ENCODE measurements at places on chromosomes 11 and 22.

- no peak for DNase-seq
Measured at GRCh38 chr11:10674911-10675440, 18.6 kb downstream of the IRAG1 start.

GRCh38 chr11:134226806-134227325, 2.4 kb downstream of the VPS26B start:
- no peak for DNase-seq

GRCh38 chr11:37929100-37929653, 1331.1 kb upstream of the RAG2 start:
- DNase-seq = no peak

DNA sequence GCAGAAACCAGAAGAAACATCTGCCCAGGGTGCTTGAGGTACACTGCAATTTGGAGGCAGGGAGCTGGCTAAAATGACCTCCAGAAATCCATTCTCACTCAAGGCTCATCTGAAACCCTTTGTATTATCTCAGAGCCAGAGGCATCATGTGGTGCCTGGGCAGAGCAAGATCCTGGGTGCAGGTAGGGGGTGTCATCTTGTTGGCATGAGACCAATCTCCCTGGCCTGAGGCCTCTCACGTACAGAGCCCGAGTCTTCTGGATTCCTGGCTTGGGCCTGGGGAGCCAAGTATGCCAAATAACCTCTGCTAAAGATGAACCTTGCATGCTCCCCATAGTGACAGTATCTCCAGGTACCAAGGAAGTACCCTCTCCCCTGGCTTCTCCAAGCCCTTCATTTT, 2.4 kb downstream of the LMO1 start:
- no peak for DNase-seq

GRCh38 chr11:10390375-10390774, 64.7 kb upstream of the AMPD3 start:
- no peak for DNase-seq

GRCh38 chr11:6547177-6547576, 50.1 kb downstream of the DNHD1 start:
- no peak for DNase-seq

GRCh38 chr22:38313384-38313955, 3.8 kb downstream of the CSNK1E start:
- no peak for DNase-seq

DNA sequence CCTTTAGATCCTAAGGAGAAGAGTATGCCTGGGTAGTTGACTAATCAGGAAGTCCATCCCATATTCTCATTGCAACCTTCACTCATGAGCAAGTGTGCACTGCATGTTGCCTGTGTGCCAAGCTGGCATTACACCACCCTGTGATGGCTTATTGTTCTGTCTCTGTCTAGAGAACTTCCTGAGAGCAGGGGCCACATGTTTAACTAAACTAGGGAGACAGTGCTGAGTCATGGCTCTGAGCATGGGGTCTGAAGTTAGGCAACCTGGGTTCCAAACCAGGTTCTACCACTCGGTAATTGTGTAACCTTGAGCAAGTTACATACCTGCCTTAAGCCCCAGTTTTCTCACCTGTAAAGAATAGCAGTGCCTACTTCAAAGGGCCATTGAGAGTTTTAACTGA, 39.6 kb downstream of the CSNK2A3 start:
- DNase-seq = no peak

DNA sequence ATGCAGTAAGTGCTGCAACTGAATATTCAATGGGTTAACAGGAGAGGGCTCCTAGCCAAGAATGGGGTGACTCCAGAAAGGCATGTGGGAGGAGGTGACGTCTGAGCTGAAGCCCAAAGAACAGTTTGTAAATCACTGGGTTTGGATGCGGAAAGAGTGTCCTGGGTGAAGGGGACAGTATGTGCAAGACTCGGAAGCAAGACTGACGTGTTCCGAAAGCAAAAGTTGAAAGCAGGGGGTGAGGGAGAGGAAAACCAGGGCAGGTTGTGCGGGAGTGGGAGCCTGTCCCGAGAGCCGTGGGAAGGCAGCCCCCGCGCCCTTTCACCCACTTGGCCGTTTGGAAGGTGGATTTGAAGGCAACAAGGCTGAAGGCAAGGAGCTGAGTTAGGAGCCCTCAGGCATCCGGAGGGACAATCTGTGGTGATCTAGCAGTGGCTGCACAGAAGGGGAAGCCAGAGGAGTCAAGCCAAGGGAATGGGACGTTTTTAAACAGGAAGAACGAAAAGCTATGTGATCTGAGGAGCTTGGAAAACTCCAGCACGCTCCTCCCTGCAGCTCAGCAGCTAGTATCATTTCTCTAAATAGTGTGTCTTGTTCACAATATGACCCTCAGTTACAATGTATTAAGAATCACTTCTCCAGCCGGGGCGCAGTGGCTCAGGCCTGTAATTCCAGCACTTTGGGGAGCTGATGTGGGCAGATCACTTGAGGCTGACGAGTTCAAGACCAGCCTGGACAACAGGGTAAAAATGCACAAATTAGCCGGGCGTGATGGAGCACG, 7.7 kb downstream of the SLC25A18 start:
- no peak for DNase-seq

DNA sequence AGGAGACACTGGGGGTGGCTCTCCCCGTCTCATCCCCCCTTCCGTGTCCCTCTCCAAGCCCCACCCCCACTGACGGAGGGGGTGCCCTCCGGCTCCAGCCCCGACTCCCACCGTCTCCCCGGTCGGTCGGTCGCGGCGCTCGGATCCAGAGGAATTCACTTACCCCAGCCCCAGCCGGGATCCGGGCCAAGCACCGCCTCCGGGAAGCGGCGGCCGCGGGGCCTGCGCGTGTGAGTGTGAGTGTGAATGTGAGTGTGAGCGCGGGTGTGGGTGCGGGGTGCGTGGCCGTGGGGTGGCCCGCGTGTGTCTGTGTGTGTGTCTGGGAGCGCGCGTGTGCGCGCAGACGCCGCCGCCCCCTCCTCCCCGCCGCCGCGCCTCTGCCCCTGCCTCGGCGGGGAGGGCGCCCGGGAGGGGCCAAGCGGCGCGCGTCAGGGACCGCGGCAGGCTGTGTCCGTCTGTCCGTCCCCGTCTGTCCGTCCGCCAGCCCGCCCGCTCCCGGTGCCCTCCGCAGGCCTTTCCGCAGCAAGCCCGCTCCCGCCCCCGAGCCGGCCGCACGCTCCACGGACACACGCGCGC, at the start of gene ELFN2:
ELFN2 (minus strand) TSS at position 345 of the 576 bp plus-strand sequence. CDS start 51,945 bp downstream, outside the sequence.
- no peak for DNase-seq

DNA sequence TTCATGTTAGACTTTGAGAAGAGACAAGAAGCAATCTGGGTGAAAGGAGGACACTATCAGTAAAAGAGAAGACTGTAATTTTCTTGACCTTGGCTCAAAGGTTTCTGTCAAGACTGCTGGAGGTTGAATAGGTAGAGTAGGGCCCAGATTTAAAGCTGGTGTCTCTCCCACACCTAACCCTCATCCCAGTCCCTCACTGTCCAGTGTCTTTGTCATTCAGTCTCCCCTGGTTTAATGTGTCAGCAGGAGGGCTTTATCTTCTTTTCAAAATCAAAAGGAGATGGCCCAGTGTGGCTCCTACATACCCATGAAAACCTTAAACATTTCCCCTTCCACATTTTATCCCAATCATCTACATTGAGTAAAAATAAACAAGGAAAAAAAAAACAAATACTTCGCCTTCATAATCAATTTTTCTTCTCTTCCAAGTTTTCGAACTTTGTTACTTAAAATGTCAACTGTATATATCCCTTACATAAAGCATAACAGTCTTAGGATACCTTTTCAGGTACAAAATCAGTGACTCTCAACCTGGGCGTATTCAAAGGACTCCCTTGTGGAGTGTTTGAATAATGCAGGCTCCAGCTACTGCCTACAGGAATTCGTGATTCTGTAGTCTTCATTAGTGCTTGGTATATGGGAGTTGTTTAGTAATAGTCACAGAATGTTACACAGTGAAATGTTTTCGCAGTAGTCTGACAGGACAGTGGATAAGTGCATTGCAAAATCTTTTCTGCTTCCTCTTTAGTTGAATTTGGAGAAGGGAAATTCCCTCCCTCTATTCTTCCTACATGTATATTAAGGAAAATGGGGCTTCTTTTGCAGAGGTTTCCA, 87.2 kb downstream of the FAT3 start:
- no peak for DNase-seq

GRCh38 chr22:50505776-50506610, 1.5 kb downstream of the LMF2 start:
- no peak for DNase-seq

- no peak for DNase-seq
Measured at GRCh38 chr11:112267188-112267591, 6.5 kb upstream of the PLET1 start.

- no peak for DNase-seq
Measured at GRCh38 chr11:58507355-58507754, 550 bp downstream of the OR5B21 start.

DNA sequence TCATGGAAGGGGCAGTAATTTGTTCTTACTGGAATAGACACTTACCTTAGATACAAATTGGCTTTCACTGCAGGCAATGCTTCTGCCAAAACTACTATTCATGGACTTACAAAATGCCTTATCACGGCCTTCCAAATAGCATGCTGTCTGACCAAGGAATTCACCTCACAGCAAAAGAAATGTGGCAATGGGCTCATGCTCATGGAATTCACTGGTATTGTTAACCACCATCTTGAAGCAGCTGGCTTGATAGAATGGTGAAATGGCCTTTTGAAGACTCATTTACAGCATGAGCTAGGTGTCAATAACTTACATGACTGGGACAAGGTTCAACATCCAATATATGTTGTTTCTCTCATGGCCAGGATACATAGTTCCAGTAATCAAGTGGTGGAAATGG, 21.9 kb downstream of the OR5B21 start:
- DNase-seq = no peak

DNA sequence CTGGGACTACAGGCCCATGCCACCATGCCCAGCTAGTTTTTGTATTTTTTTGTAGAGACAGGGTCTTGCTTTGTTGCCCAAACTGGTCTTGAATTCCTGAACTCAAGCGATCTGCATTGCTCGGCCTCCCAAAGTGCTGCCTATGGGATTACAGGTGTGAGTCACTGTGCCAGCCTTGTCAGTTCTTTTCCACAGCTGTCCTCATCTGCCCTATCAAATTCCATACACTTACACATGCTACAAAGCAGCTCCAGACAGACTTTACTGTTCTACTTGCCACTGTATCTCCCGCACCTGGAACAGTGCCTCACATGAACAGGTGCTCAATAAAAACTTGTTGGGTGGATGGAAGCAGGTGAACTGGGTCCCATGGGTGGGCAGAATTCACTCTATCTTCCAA, 8.2 kb downstream of the STX5 start:
- no peak for DNase-seq

GRCh38 chr11:75078233-75078632, 18.4 kb downstream of the OR2AT4 start:
- no peak for DNase-seq

DNA sequence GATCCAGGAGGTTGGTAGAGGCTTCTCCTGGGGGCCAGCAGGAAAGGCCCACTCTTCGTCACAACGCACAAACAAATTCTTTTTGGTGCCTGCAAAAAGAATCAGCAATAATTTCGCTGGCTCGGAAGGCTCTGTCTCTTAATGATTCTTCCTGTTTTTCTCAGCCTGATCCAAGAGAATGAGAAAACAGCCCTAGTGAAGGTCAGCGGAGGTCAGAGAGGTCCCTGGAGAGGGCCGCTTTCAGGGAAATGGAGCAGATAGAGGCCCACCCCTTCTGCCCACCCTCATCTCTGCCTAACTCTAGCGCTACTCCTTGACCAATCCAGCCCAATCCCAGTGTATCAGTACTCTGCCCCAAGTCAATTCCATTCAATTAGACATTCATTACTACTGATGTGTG, 19.2 kb downstream of the LRRC55 start:
- no peak for DNase-seq

DNA sequence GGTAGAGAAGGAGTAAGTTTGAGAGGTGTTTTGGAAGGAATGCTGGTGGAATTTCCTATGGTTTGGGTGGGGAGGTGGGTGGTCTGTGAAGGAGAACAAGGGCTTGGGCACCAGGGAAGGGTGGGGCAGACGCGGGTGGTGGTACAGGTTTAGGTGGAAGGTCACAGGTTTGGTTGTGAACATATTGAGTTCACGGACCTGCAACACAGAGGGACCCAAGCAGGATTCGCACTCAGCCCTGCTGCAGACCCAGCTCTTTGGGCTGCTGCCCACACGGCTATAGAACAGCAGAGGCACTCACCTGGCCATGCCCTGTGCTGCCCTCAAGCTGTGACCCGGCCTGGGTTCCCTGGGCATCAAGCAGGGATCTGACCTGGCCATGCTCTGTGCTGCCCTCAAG, 33.5 kb upstream of the EMID1 start:
- no peak for DNase-seq

DNA sequence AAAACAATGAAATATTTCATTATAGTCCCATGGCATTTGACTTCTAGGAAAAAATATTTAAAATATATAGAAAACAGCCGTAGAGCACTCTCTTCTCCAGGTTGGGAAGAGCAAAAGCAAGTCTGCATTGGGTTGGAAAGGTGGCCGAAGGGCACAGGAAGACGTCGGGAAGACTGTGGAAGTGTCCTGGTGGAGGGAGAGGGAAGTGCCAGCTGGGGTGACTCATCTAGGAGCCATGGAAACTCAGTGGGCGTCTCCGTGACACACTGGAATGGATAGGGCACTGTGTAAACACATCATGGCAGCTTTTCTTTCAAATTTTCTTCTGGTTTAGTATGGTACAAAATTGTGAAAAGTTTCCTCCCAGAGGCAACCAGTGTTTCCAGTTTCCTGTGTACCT, 12.7 kb downstream of the GTPBP1 start:
- no peak for DNase-seq

DNA sequence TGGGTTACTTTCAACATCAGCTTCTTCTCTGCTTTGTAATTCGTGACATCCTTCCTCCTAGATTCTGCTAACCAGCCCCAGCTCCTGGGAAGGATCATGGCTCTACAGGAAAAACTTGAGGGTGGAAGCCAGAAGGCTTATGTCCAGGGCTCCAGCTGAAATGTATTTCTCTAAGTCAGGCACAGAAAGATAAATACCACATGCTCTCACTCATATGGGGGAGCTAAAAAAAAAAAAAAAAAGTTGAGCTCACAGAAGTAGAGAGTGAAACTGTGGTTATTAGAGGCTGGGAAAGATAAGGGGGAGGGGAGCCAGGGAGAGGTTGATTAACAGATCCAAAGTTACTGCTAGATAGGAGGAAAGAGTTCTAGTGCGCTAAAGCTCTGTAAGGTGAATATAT, 74.9 kb downstream of the DSCAML1 start:
- DNase-seq = no peak

DNA sequence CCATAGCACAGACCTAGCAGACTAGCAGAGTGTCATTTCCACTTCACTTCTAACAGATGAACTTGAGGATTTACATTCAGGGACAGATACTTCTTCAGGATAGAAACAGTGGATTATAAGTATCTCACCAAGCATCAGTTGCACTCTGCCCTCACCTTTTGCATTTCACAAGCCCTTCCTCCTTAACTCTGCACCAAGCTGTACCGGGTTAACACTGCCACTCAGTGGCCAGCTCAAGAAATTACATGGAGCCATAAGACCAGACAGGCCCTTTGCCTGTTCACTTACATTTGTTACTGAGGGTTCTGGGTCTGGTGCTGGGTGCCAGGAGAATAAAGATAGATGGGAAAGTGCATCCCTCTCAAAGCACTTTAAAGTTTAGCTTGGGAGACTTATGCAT, 309.8 kb downstream of the SHANK2 start:
- DNase-seq = no peak

- no peak for DNase-seq
Measured at GRCh38 chr22:27133681-27134314, 476.4 kb downstream of the MIAT start.
